ENCODE measurements at places on chromosomes 4 and X.

DNA sequence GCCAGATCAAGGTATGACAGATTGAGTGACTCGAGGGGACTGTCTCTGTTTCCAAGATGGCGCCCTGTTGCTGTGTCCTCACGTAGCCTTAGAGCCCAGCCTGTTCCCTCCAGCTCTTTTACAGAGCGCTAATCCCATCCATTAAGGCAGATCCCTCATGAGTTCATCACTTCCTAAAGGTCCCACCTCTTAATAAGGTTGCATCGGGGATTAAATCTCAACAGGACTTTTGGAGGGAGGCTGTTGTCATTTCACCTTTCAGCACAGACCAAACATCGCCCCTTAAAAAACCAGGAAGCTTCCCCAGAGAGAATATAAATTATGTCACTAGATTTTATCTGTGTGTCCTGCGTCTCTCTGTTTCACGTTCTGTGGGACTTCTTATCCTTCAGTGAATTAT is 32.6 kb upstream of the DHRSX start:
- DNase-seq = no peak

GRCh38 chr4:5371415-5372190 is 320.3 kb downstream of the STK32B start:
- DNase-seq = no peak

- peak; percentile 68 for DNase-seq
Observed at GRCh38 chr4:15956179-15956850, 6.7 kb downstream of the FGFBP2 start.

GRCh38 chr4:112296949-112297880 is at the start of gene ALPK1:
ALPK1 (plus strand) TSS chr4:112297369.
- no peak for DNase-seq

DNA sequence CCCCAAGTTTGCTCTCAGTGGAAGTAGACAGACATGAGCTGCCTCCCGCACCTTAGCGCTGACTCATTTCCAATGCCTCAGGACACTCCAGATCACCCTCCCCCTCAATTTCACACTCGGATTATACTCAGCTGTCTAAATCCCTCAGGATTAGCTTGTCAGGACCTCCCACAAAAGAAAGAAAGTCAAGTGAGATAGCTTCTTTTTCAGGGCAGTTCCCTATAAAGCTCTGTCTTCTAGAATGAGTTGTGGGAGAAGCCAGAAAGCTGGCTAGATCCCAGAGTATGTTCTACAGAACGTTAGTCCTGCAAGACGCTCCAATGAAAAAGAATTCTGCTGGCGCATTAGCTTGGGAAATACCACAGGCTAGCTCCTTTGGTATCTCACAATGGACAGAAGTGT is 51.2 kb upstream of the MTNR1A start:
- no peak for DNase-seq

GRCh38 chr4:184166736-184167135 is 50.9 kb downstream of the ENPP6 start:
- DNase-seq = no peak

DNA sequence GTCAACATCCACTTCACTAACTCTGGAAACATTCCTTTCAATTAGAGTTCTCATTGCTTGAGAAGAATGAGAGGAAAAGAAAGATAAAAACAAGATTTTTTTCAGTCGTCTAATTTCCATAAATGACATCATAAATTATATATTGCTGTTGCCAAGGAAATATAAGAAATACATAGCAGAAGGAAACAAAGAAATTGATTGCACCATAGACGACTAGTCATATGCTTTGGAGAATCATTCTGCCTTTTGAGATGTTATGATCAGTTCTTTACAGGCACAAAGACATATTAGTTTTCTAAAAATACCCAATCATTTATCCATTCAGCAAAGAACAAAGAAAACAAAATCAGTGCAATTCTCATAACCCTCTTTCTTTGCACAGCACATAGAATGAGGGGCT is 672 bp upstream of the C1QTNF7 start:
- DNase-seq = no peak

- DNase-seq = no peak
Observed at GRCh38 chrX:130825525-130825924, 77.5 kb downstream of the ENOX2 start.

DNA sequence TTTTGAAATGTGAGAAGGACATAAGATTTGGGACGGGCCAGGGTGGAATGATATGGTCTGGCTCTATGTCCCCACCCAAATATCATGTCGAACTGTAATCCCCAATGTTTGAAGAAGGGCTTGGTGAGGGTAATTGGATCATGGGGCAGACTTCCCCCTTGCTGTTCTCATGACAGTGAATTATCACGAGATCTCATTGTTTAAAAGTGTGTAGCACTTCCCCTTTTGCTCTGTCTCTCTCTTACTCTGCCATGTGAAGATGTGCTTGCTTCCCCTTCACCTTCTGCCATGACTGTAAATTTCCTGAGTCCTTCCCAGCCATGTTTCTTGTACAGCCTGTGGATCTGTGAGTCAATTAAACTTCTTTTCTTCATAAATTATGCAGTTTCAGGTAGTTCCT is 17.5 kb downstream of the MTMR8 start:
- no peak for DNase-seq

DNA sequence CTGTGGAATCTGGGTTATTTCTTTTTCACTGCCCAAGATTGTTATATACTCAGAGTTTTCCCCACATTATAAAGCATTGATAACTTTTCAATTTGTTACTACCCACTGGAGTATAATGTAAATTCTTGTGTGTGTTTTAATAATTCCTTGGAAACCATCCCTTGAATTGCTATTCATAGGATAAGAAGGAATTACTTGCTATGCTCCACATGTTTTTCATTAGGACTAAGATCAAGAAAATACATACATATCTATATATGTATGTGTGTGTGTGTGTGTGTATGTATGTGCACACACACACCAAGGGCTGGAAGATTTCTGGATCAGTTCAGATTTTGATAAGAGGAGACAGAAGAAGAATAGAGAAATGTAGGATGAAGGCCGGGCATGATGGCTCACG is 206.4 kb upstream of the JADE1 start:
- DNase-seq = no peak

- DNase-seq = no peak
Observed at GRCh38 chr4:87716371-87717265, 66.5 kb downstream of the DMP1 start.

GRCh38 chr4:23371533-23371932 is 518.3 kb downstream of the PPARGC1A start:
- DNase-seq = no peak

- DNase-seq = no peak
Observed at GRCh38 chr4:105050896-105051295, 95.8 kb upstream of the TET2 start.

- no peak for DNase-seq
Observed at GRCh38 chrX:120727911-120728310, 98.1 kb upstream of the C1GALT1C1 start.

DNA sequence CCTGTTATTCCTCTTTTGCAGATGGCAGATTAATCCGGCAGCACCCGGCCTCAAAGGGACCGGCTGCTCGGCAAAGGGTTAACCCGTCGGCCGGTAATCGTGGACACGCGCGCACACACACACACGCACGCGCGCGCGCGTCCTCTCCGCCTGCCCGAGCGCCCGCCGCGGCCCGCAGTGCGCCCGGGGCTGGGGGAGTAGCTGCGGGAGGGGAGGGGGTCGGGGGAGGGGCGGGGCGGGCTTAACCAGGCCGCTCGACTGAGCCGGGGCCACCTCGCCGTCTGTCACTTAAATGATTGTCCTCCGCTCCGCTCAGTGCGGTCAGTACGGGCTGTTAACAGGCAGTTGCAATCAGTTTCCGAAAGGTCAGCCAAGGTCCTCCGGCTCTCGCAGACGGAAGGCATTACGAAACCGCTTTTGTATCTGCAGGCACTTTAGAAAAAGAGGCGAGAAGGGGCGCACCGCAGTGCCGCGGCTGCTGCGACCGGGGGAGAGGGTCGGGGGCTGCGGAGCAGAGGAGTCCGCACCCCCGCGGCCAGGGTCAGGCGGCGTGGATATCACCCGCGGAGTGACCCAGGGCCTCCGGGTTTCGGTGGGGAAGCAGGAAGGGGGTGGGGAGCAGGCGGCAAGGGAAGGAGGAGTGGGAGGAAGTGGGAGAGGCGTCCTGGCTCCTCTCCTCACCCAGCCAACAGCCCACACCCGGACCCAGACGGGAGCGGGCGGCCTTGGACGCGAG is 57.3 kb upstream of the BCOR start:
- no peak for DNase-seq

GRCh38 chr4:186642998-186643397 is 80.7 kb downstream of the FAT1 start:
- DNase-seq = no peak

GRCh38 chr4:47711183-47711582 is 126.7 kb downstream of the CORIN start:
- no peak for DNase-seq

DNA sequence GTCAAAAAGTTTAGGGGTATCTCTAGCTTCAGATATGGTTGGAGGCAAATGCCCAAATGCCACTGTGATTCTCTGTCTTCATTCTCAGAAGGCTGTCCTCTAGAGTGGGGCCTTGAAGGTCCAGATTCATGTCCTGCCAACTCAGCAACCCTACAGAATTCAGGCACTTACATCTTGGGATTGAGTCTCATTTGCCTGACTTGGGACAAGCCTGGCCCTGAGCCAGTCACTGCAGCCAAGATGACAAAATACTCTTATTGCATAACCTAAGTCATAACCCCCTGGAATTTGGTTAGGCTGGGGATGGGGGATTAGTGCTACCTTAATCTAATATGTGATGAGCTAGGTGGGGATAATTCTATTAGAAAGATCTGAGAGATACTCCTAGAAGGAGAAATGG is 100.5 kb downstream of the AREG start:
- no peak for DNase-seq

- no peak for DNase-seq
Observed at GRCh38 chr4:183255487-183255886, 64.6 kb downstream of the CLDN22 start.

GRCh38 chr4:157291071-157291470 is 70.5 kb downstream of the GRIA2 start:
- no peak for DNase-seq

GRCh38 chr4:67886281-67886680 is 2.5 kb upstream of the TMPRSS11D start:
- DNase-seq = no peak

GRCh38 chr4:164621886-164622521 is 131.9 kb upstream of the SMIM31 start:
- DNase-seq = no peak

- DNase-seq = no peak
Observed at GRCh38 chrX:13115146-13115855, 70.9 kb upstream of the FAM9C start.

DNA sequence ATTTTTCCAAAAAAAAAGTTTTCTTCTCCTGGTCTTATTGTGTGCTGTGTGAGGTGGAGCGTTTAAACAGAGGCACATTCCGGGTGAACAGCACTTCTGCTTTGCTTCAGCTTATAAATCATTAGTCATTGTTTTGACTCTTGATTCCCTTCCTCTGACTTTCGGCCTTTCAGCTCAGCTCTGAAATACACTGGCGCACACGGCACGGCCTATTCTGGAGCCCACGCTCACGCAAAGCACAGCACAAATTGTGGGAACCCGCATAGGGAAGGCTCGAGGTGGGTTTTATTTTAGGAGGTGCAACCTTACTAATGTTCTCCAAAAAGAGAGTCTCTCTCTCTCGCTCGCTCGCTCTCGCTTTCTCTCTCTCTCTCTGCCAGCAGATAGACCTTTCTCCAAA is 4.0 kb downstream of the POU3F4 start:
- no peak for DNase-seq

DNA sequence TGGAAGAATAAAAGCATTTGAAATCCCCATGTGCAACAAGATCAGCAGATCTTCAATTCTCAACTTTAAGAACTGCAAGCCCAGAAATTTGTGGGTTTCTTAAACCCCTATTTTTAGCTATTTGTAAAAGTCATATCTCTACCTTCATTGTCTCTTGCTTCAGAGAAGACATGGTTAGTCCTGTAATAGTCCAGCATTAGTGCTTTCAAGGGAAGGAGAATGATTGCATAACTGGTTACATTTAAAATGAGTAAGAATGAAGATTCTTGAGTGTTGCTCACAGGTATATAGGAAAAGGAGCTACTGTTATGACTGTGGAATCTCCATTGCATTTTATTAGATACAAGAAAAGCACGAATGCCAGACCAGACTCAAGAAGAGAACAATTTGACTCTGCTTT is 84.0 kb downstream of the CCSER1 start:
- no peak for DNase-seq

DNA sequence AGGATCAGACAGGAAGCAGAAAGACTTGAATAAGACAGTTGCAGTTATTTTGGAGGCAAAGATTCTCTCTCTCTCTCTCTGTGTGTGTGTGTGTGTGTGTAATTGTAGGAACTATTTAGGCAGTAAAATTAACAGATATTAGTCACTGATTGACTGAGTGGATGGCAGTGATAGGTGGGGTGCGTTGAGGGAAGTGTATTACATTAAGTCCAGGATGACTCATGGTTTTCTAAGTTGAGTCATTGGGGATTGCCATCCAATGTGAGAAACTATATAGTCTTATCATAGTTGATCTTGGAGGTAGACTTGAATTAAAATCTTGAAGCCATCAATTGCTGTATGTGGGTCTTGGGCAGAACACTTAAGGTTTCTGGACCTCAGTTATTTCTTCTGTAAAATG is 75.4 kb downstream of the AR start:
- no peak for DNase-seq

- no peak for DNase-seq
Observed at GRCh38 chr4:165635381-165635780, 237.7 kb upstream of the TLL1 start.

GRCh38 chrX:275476-275966 is 5.7 kb upstream of the PLCXD1 start:
- DNase-seq = no peak

GRCh38 chrX:145817331-145818185 is at the start of gene SLITRK2:
SLITRK2 (plus strand) TSS chrX:145817829; CDS start chrX:145822426, 4,597 bp downstream.
- no peak for DNase-seq

GRCh38 chr4:21811565-21811964 is 137.0 kb downstream of the KCNIP4 start:
- DNase-seq = no peak

DNA sequence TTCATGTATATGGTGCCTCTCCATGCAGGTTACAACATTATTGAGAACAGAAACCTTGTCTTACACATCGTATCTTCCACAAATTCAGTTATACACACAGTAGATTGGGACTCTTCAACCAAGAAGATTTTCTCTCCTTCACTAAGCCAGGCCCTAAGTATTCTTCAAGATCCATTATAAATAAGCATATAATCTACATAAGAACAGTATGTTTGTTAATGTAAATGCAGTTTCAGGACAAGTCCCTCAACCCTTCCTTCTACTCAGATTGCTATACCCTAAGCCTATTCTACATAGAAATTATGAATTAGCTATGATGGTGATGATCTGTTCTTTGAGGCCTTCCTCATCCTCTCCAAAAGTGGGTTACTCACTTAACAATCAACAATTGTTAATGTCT is 41.2 kb downstream of the COL4A6 start:
- no peak for DNase-seq

DNA sequence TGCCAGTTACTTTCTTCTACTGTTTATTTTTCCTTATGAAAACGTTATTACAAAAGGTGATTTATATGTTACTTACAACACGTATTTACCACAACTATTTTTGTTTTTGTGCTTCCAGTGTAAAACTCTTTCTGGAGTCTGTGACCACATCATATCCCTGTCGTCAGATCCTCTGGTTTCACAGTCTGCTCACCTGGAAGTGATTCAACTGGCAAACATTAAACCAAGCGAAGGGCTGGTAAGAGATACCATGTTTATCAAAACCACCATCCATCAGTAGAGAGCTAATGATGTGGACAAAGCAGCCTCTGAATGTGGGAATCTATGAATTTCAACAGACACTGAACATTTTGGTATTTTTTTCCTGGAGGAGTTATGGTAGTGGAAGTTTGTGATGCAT is 116.1 kb downstream of the CNKSR2 start:
- no peak for DNase-seq

GRCh38 chrX:9528498-9528897 is 63.6 kb downstream of the TBL1X start:
- DNase-seq = no peak

Measured in activated T-helper 2 cell treated with anti-CD3 and anti-CD28 coated beads, Interferon-gamma antibody, Interleukin-2, Interleukin-4, amounts not matched to agents 10 μg/mL and 5 μg/mL and 100 μg/mL, durations not matched to agents 14 hours and 24 hours and 36 hours (primary cell).